ENCODE measurements at places on chromosomes 2 and 18. TPM values are rescaled to one million over a fixed set of nuclear protein-coding genes. Genes with fewer than 3 reads are reported as not detected.

DNA sequence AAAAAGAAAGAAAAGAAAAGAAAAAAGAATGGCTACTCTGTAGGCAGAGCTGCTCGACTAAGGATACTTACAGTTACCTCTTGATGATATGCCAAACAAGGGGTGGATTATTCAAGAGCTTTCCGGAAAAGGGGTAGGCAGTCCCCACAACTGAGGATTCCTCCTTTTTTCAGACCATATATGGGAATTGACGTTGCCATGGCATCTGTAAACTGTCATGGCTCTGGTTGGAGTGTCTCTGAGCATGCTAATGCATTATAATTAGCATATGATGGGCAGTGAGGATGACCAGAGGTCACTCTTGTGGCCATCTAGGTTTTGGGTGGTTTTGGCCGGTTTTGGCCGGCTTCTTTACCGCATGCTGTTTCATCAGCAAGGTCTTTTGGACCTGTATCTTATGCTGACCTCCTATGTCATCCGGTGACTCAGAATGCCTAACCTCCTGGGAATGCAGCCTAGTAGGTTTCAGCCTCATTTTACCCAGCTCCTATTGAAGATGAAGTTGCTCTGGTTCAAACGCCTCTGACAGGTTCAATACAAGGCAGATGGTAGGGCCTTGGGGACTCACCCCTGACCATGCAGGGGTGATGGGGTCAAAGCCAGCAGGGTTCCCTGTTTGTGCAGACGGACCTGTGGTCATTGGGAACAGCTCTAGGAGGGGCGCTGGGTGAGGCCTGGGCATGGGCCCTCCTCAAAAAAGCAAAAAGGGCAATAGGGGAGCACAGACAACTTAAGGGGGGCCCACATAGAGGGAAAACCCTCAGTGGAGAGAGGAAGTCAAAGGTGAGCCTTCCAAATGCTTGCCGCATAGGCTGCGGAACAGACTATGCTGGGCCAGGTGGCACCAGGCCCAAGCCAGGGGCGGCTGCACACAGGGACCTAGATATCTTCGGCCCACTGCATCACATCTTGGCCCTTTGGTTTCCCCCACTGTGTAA is 251.2 kb upstream of the RAB6C start:
- peak; percentile 30 for ATAC-seq

- no peak for ATAC-seq
These were observed 93.1 kb downstream of the SPATS2L start for GRCh38 chr2:200399636-200400035.

Gene ERLEC1
- total RNA-seq: 15.5 TPM

GRCh38 chr2:229920011-229920641 is 1.7 kb downstream of the TRIP12 start:
- ATAC-seq: no peak

- no peak for ATAC-seq
These were observed 23.4 kb upstream of the KCNK3 start for GRCh38 chr2:26668856-26669750.
